ENCODE measurements at places on chromosomes 3 and 15. TPM values are rescaled to one million over a fixed set of nuclear protein-coding genes. Genes with fewer than 3 reads are reported as not detected.

Gene SLC28A1
- polyA plus RNA-seq = not detected

Gene RTP4
- 1.0 TPM for polyA plus RNA-seq

Gene DUOXA2
- not detected for polyA plus RNA-seq

Gene AP3B2
- 0.09 TPM for polyA plus RNA-seq

GRCh38 chr15:77606142-77607034, 26.3 kb downstream of the LINGO1 start:
- peak; percentile 7 for DNase-seq
- H3K4me1 ChIP-seq = peaks cover 3% of the 10 kb centered on the region
- H3K4me3 ChIP-seq = no peak overlapping the region

DNA sequence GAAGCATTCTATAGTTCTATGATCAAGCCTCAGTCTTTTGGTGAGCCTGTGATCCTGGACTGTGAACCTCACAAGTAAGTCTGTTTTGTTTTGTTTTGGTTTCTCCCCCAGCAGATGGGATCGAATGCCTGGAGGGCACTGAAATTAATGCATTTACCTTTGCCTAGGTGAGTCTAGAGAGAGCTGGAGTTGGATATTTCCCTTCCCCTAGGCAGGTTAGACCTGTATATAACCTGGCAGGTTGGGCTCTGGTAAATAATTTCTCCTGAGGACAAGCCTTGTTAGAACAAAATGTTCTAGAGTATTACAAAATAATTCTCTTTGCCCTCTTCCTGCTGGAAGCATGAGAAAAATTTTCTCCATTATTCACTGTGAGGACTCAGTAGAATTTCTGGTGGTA, 211.9 kb downstream of the TPRG1 start:
- H3K27me3 ChIP-seq = no peaks in the 10 kb centered on the region
- no peak overlapping the region for H3K4me3 ChIP-seq
- no peaks in the 10 kb centered on the region for H3K36me3 ChIP-seq
- H3K4me1 ChIP-seq = no peaks in the 10 kb centered on the region
- DNase-seq = no peak
- no peak overlapping the region for H3K27ac ChIP-seq

- DNase-seq = no peak
- H3K27ac ChIP-seq = no peak overlapping the region
- H3K27me3 ChIP-seq = no peaks in the 10 kb centered on the region
- H3K4me3 ChIP-seq = no peak overlapping the region
- H3K4me1 ChIP-seq = no peaks in the 10 kb centered on the region
- H3K36me3 ChIP-seq = no peaks in the 10 kb centered on the region
These were observed 184.5 kb downstream of the USP13 start for GRCh38 chr3:179837374-179837773.

Data from fibroblast of lung (primary cell).